ENCODE measurements at places on chromosomes 3 and 15.
A peak's percentile ranks its signal among the peaks of the same experiment; 100 is the strongest.

DNA sequence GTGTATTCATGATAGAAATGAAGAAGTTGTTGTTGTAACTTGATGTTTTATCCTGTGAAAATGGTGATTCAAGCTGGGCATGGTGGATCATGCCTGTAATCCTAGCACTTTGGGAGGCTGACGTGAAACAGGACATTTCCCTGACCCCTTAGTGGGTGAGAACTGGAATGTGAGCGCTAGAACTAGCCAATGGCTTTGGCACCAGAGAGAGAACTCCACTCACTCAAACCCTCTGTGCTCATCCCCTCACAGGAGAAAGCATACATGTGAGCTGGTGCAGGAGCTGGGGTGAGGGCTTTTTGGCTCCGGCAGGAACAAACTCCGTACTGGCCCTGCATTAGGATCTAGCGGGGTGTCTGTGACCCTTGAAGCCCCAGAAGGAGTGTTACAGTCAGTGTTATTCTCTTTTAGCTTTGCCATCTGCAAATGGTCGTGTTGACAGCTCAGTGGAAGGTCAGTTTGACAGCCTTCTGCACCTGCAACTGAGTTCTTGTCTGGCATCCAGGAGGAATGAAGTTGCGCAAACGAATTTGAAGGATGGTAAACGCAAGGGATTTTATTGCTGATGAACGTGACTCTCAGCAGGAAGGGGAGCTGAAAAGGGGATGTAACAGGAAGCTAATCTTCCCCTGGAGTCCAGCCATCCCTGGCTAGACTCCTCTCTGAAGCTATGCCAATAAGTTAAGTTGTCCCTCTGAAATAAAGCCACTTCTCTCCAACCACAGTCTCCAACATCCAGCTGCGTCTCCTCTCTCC lies 1016.6 kb upstream of the CADM2 start:
- H3K4me1 ChIP-seq, result peaks cover 9% of the 10 kb centered on the region
- H3K4me3 ChIP-seq, result no peak overlapping the region
- no peaks in the 10 kb centered on the region for H3K36me3 ChIP-seq
- H3K27ac ChIP-seq, result no peak overlapping the region

- H3K4me1 ChIP-seq, result no peaks in the 10 kb centered on the region
- no peak for DNase-seq
- H3K27ac ChIP-seq, result no peak overlapping the region
- peaks cover 27% of the 10 kb centered on the region for H3K36me3 ChIP-seq
- H3K4me3 ChIP-seq, result no peak overlapping the region
- H3K27me3 ChIP-seq, result no peaks in the 10 kb centered on the region
Measured at GRCh38 chr3:122462406-122462805, 46.5 kb upstream of the WDR5B start.

DNA sequence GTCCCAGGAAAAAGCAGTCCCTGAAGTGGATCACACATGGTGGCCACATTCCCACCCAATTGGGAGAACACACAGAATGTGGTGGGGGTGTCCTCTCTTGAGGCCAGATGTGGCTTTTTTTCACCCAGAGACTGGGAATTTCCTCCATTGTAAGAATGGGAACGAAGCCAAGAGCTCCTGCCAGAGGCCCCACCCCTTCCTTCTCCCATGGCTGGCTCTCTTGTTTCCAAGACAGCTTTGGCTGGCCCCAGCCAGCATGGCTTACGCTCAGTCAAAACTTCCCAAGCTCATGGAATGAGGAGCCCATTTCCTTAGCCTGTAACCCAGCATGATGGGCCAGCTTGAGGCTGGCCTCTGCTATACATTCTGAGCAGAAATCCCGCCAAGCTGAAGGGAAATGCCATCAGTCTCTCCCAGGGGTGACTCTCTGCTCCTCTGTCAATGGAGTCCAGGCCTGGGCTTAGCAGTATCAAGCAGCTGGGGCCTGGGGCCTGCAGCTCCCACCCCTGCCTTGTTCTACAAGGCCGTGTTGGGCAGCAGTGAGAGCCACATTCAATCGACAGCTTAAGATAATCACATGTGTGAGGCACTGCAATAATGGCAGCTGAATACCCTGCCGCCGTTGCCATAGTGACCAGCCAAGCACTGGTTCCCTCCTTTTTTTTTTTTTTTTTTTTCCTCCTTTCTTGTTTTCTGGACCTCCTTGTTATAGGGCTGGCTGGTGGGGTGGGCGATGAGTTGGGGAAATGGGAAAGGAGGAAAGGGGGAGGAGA lies 142.4 kb downstream of the EPHB1 start:
- no peak overlapping the region for H3K27ac ChIP-seq
- peaks cover 17% of the 10 kb centered on the region for H3K27me3 ChIP-seq
- no peaks in the 10 kb centered on the region for H3K36me3 ChIP-seq
- DNase-seq, result no peak
- H3K4me3 ChIP-seq, result no peak overlapping the region
- H3K4me1 ChIP-seq, result no peaks in the 10 kb centered on the region

DNA sequence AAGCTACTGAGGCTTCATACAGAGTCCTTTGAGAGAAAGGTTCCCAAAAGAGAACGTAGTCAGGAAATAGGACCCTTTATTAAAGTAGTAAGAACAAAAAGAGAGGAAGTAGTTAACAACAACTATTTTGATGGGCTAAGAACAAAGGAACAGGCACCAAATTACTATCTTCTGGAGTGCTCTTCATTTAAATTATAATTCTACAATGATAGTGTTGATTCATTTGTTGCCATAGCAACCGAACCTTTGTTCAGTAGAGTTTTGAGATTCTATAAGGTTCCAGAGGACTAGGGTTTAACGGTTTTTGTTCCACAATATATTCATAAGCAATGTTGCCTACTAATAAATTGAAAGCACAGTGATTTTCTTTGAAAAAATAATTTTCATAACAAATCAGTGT lies 78.8 kb downstream of the CMSS1 start:
- peak overlapping the region; percentile 56 for H3K27ac ChIP-seq
- H3K27me3 ChIP-seq, result no peaks in the 10 kb centered on the region
- DNase-seq, result no peak
- H3K4me3 ChIP-seq, result no peak overlapping the region
- peaks cover 15% of the 10 kb centered on the region for H3K4me1 ChIP-seq

- H3K27me3 ChIP-seq, result peaks cover 12% of the 10 kb centered on the region
- DNase-seq, result no peak
Measured at GRCh38 chr3:66747696-66748095, 246.9 kb upstream of the LRIG1 start.

- H3K4me1 ChIP-seq, result no peaks in the 10 kb centered on the region
- H3K27ac ChIP-seq, result no peak overlapping the region
- H3K27me3 ChIP-seq, result no peaks in the 10 kb centered on the region
- peaks cover under 1% of the 10 kb centered on the region for H3K36me3 ChIP-seq
Measured at GRCh38 chr3:105877336-105877910, 8.6 kb upstream of the CBLB start.

DNA sequence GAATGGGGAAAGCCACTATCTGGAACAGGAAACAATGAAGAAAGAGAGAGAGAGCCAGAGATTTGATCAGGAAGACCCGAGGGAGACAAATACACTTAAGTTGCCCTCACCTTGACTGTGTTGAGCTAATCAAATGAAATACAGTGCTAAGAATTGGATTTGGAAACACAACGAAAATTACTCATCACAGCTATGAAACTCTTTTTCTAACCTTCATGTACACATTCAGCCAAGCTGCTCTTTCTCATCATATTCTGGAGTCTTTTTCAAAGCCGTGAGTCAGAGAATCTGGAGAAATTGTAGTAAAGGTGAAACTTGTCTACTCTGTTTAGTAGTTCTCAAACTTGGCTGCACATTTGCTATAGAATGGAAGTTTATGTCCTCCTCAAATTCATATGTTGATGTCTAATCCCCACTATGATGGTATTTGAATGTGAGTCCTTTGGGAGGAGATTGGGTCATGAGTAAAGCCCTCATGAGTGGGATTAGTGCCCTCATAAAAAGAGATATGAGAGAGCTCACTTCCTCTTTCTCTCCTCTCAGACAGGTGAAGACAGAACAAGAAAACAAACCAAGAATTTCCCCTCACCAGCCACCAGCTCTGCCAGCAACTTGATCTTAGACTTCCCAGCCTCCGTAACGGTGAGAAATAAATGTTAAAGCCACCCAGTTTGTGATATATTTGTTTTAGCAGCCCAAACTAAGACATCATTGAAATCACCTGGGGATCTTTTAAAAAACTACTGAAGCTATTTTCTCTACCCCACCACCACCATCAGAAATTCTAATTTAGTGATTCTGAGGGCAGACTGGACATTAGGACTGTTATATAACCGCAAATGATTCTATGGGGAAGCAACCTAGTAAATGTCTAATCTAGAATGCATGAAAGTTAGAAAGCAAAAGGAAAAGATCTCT lies 143.6 kb upstream of the GRM7 start:
- H3K36me3 ChIP-seq, result no peaks in the 10 kb centered on the region
- no peaks in the 10 kb centered on the region for H3K27me3 ChIP-seq
- H3K4me1 ChIP-seq, result no peaks in the 10 kb centered on the region
- H3K27ac ChIP-seq, result no peak overlapping the region

GRCh38 chr15:59830873-59831272 lies 141.8 kb upstream of the BNIP2 start:
- H3K27me3 ChIP-seq, result peaks cover 50% of the 10 kb centered on the region
- no peak for DNase-seq

DNA sequence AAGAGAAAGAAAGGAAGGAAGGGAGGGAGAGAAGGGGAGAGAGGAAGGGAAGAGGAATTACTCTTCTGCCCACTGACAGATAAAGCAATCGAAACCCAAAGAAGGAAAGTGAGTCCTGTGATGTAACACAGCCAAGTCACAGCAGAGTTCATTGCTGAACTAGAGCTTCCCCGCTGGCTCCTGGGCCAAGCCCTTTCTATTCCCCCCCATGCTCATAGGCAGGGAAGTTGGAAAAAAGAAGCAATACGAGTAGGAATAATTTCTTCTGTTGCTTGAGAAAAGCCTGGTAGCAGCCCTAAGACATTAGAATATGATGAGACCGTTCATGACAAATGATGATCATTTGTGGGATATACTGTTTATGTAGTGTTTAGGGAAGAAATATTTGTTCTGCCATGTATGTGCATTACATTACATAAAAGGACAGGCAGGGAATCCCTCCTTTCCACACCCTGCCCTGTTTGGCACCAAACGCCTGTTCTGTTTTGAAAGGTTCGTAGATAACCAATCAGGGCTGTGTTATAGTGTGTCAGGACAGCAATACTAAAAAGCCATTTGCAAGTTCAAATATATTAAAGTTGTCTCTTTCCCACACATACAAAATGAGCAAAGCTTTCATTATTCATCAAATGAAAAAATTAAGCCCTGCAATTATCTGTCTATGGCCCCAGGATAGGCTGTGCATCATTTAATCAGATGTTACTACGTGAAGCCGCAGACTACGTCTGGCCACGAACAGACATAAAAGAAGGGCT lies 111.0 kb upstream of the TRPM1 start:
- DNase-seq, result no peak
- no peaks in the 10 kb centered on the region for H3K4me1 ChIP-seq
- no peak overlapping the region for H3K4me3 ChIP-seq

GRCh38 chr3:69174445-69174844 lies 52.0 kb upstream of the LMOD3 start:
- no peak overlapping the region for H3K4me3 ChIP-seq
- H3K27me3 ChIP-seq, result no peaks in the 10 kb centered on the region

GRCh38 chr15:45588219-45588875 lies 1.2 kb downstream of the BLOC1S6 start:
- peaks cover 18% of the 10 kb centered on the region for H3K4me1 ChIP-seq
- DNase-seq, result no peak
- peak overlapping the region; percentile 78 for H3K4me3 ChIP-seq
- no peaks in the 10 kb centered on the region for H3K27me3 ChIP-seq
- H3K27ac ChIP-seq, result peak overlapping the region; percentile 99

DNA sequence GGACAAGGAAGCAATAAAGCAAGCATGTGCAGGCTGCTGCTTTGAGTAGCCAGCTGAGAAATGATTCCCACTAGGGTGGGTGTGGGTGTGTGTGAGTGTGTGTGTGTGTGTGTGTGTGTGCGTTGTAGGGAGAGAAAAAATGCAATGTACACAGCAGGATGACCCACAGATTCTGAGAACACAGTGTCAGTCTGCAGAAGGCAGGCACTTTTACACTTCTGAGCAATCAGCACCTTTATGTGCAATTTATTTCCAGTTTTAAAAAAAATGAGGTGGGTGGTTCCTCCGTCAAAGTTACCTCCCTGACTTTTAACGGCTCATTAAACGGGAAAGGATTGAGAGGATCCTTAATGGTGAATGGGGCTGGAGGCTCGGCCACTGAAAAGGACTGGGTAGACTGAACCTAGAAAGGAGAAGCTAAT lies 38.5 kb upstream of the LIPC start:
- H3K4me3 ChIP-seq, result no peak overlapping the region
- no peak for DNase-seq
- no peak overlapping the region for H3K27ac ChIP-seq
- H3K27me3 ChIP-seq, result no peaks in the 10 kb centered on the region

GRCh38 chr15:75891895-75892294 lies 11.8 kb upstream of the FBXO22 start:
- no peaks in the 10 kb centered on the region for H3K36me3 ChIP-seq
- no peaks in the 10 kb centered on the region for H3K4me1 ChIP-seq
- DNase-seq, result no peak
- no peak overlapping the region for H3K4me3 ChIP-seq

DNA sequence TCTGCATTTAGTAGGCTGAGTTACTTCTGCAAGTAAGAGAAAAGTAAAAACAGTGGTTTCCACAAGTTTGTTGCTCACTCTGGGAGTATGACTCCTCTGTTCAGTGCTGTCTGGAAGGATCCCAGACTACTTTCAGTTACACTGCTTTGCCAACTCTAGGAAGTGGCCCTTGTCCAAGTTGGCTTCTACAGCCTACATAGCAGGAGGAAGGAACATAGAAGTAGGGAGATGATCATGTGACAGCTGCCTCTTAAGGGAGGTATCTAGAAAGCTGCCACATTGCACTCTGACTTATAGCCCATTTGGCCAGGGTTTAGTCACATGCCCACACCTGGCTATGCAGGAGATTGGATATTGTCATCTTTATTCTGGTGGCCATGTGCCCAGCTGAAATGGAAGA lies 298.1 kb downstream of the NSUN3 start:
- no peaks in the 10 kb centered on the region for H3K4me1 ChIP-seq
- no peak overlapping the region for H3K4me3 ChIP-seq
- no peak overlapping the region for H3K27ac ChIP-seq
- no peaks in the 10 kb centered on the region for H3K27me3 ChIP-seq

DNA sequence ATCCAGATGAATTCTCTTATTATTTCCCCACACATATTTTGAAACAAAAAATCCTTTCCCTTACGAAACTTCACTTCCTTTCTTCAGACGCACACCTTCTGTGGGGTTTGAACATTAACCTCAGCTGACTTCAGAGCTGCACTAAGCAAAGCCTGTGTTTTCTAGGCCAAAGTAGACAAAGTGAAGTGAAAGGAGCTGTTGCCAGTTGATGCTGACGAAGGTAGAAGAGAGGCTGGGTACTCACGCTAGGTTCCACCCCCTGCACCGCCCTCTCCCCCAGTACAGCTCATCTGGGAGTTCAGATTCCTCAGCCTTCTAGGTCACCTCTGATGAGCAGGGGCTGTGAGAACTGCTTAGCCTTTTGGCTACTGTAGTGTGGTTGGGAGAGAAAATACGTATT lies 24.1 kb downstream of the DUT start:
- DNase-seq, result peak; percentile 14
- no peaks in the 10 kb centered on the region for H3K36me3 ChIP-seq
- no peaks in the 10 kb centered on the region for H3K27me3 ChIP-seq
- peak overlapping the region; percentile 54 for H3K4me3 ChIP-seq
- H3K27ac ChIP-seq, result peak overlapping the region; percentile 70

GRCh38 chr3:47421741-47422649 lies 41.2 kb downstream of the PTPN23 start:
- no peak overlapping the region for H3K4me3 ChIP-seq
- H3K27me3 ChIP-seq, result no peaks in the 10 kb centered on the region
- H3K36me3 ChIP-seq, result peaks cover 41% of the 10 kb centered on the region
- no peaks in the 10 kb centered on the region for H3K4me1 ChIP-seq
